Stimulated activated CD8-positive, alpha-beta memory T cell treated with anti-CD3 and anti-CD28 coated beads, Interleukin-2, amount 100 ng/mL, for 48 hours (primary cell): ENCODE measurements at places on chromosomes 7 and 10.

- DNase-seq = peak; percentile 32
These were observed 25.4 kb upstream of the ELN start for GRCh38 chr7:74002474-74003017.

DNA sequence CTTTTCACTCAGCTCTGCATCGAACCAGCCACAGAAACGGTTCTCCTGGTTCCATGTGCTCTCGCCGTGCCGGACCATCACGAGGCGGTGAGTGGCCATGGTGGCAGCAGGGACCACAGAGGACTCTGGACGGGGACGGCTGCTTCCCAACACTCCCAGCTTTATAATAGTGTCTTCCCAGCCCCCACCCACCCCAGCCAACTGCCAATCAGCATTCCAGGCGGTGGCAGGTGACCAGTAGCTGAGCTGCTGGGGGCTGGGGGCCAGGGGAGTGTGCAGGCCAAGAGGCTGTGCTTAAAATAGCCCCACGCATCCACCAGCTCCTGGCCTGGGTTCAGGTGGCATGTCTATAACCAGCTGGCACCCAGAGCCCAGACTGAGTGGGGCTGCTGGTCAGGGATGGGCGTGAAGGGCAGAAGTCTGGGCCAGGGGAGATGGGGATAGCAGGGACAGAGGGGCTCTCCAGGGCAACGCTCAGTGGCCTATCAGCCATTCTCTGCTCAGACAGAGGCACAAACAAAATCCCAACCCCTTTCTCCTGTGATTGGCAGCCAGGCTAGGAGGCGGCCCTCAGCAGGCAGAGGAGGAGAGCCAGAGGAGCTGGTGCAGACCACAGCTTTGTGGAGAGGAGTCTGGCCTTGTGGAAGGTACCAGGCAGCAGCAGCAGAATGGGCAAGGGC is at the start of gene PGAM2:
Gene PGAM2 (minus strand): TSS at position 137 of the 680 bp plus-strand sequence. CDS start 38 bp downstream, at position 99.
- DNase-seq = no peak

GRCh38 chr10:62459072-62459471 is 84.9 kb downstream of the ZNF365 start:
- no peak for DNase-seq

GRCh38 chr10:74021248-74022055 is 23.5 kb downstream of the VCL start:
- no peak for DNase-seq

- DNase-seq = no peak
These were observed 440 bp upstream of the TCAF1 start for GRCh38 chr7:143902332-143902899.

- no peak for DNase-seq
These were observed 72.0 kb upstream of the FAM20C start for GRCh38 chr7:120164-120991.

GRCh38 chr7:7799138-7799537 is 80.7 kb upstream of the RPA3 start:
- no peak for DNase-seq

DNA sequence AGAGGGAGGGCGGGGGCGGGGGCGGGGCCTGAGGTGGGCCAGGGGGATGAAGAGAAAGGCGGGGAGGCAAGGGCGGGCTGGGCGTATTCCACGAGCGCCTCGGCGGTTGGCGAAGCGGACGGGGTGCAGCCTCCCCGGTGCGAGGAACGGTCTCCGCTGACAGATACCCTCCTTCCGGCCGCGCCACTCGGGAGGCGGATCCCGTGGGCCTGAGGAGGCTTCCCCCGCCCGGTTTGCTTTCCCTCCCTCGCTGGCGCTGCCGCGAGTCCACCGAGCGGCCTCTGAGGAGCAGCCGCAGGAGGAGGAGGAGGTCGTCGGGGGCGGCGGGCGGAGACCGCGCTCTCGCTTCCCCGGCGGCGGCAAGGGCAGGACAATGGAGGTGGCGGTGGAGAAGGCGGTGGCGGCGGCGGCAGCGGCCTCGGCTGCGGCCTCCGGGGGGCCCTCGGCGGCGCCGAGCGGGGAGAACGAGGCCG is at the start of gene TRIM24:
Gene TRIM24 (plus strand): TSS at position 84 of the 473 bp plus-strand sequence. CDS start 290 bp downstream, at position 374.
- DNase-seq = peak; percentile 91

DNA sequence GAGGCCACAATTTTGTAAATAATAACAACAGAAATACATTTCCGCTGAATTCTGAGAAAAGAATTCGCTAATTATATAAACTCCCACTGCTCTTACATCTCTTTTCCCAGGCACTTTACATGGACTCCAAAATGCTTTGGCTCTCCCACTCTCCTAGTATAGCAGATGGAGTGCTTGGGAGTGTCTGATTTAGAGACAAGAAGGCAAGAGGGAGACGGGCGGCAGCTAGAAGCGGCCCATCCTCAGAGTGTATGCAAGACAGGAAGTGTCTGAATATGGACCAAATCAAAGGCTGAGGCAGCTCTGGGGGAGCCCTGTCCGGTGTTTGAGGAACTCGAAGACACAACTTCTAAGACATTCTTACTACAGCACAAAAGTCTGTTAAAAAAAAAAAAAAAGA is 212.1 kb downstream of the GFRA1 start:
- no peak for DNase-seq

DNA sequence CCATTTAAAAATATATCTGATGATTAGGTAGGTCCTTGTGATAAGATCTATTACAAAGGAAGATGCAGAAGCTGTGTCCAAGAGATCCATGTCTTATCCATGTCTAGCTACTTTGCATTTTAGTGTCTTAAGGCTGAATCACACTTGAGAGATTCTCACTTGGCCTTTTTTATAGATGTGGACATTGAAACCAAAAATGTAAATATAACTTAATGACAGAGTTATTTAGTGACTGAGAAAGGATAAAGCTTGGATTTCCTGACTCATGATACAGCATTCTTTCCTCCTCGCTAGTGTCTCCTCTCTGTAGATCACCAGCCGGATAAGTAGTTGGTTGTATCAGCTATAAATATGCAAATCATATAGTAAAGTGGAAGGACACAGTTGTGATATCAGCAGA is 23.3 kb downstream of the INHBA start:
- DNase-seq = no peak
